ENCODE measurements at places on chromosomes 3 and 15.

DNA sequence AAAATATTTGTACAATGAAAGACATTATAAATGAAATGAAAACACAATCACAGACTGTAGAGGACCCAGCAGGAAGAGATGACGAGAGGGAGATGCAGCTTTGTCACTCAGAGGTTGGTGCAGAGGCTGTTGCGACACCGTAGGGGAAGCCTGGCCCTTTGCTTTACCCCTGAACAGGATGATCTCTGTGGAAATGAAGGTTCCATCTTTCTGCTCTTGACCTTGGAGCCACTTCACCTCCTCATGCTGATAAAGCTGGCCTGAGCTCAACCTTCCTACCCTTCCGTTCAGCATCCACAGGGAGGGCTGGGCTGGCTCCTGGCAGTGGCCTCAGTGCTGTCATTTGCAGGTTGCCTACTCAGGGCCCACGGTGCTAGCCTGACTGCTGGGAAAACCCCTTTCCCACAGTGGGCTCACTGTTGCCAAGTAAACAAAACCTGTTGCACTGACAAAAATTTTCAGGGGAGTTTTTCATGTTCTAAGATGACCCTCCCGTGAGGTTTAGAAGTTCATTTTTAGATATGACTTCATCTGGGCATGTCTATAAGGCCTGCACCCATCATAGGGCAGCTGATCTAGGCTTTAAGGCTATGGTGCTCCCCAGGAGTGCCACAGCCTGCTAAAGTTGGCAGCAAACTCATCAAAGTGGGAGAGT lies 3.0 kb upstream of the CD80 start:
- no peak for DNase-seq

GRCh38 chr3:9864200-9864927 lies 15.7 kb downstream of the CIDEC start:
- DNase-seq, result no peak

DNA sequence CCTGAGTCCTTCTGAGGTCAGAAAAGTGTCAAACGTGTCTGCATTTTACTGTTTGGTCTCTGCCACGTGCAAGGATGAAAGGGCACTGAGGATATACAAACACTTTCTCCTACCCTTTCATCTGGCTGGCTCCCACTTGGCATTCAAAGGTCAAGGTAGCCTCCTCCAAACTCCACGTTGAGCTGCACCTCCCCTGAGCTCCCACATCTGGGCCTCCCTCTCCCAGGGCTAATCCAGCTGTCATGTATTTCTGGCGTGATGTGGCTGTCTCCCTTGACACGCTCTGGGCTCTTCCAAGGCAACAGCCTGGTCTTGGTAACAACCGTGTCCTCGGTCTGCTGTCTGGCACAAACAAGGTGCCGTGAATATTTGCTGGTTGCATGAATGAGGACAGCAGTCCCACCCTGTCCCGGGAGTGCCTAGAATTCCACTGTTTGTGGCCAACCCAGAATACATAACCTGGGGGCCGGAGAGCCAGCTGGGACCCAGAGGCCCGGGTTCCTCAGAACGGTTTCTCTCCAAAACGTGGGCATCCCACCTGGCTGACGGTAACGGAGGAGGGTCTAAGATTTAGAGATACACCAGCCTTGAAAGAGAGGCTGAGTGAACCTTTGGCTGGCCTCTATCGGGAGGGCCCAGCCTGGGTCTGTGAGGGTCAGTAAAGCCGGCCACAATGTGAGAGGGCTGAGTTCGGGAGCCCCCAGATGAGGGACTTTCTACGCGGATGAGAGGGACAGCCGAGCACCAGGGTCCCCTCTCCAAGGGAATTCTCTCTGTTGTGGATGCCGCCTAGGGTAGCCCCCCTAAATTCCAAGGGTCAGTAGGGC lies 767 bp downstream of the GLT8D1 start:
- no peak for DNase-seq

- DNase-seq, result no peak
Observed at GRCh38 chr3:168336276-168336675, 240.6 kb upstream of the GOLIM4 start.

GRCh38 chr3:183317886-183318865 lies 65.1 kb downstream of the B3GNT5 start:
- DNase-seq, result no peak

All from NCI-H526 treated with DMSO at 0.1 percent for 48 hours (cell line).